Central memory CD8-positive, alpha-beta T cell (primary cell): ENCODE measurements at places on chromosomes 12 and 14.

- DNase-seq = no peak
These were observed 1439.1 kb upstream of the FLRT2 start for GRCh38 chr14:84090837-84091236.

DNA sequence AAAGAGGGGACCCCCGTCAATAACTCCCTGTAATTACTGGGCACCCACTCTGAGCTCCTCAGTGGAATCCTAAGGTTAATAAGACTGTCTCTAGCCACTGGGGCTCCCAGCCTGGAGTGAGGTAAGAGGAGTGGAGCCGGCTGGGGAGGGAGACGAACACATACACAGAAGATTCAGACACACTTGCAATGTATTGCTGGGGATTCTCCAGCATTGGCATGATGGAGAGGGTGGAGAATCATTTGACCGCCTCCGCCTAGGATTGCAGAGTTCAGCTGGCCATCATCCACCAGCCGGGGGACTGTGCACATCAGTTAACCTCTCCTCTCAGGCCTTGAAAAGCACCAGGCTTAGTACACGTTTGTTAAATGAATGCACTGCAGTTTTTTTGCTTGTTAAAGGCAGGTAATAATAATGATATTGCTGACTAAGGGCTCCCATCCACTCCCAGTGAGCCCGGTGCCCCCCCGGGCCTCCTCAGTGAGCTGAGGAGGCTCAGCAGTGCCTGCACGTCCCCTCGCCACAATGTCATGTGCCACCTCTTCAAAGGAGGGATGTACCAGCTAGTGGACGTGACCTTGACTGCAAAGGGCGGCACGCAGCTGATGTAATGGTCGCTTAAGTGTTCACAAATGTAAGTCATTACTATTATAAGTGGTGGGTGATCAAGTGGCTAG is 20.3 kb upstream of the FAIM2 start:
- no peak for DNase-seq

- no peak for DNase-seq
These were observed 14.4 kb upstream of the ATF1 start for GRCh38 chr12:50749459-50749882.

DNA sequence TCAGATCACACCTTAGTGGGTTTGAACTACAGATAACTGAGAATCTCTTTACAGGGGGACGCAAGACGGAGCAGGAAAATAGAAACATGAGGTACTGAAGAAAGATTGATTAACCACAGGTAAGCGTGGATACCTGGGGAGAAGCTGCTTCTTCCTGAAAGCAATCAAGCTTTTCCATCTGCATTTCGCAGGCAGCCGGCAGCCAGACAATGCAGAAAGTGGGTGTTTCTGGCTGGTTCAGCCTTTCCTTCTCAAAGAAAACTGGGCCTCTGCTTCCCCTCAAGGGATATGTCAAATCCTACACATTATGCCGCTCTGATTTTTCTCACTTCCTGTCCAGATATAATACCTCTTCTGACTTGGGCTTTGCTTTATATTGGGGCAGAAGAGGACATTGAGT is 39.1 kb upstream of the PPFIA2 start:
- DNase-seq = no peak

DNA sequence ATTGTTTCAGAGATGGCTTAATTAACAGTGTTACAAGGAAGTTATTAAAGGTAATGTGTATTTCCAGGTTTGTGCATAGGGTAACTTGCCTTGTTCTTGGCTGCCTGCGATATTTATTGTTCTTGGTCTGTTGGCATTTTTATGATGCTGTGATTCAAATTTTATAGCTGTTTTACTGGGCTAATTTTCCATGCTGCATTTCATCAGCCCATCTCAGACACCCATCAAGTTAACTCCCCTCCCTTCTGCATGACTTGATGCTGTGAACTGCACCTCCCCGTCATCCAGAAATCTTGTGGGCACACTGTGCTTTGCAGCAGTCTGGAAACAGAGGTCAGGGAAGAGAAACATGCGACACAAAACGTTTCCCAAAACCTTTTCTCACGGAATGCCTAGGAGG is 1049.2 kb downstream of the AACS start:
- DNase-seq = no peak
